ENCODE measurements at places on chromosomes 6 and 20. TPM values are rescaled to one million over a fixed set of nuclear protein-coding genes. Genes with fewer than 3 reads are reported as not detected.

NHLRC1 gene
- polyA plus RNA-seq, result 0.81 TPM

SLC16A10 gene
- polyA plus RNA-seq, result 2.2 TPM

DEF6 gene
- polyA plus RNA-seq, result 183 TPM

CCN6 gene
- 0.15 TPM for polyA plus RNA-seq

HFE gene
- 4.8 TPM for polyA plus RNA-seq

SEMG1 gene
- not detected for polyA plus RNA-seq

CRIP3 gene
- polyA plus RNA-seq, result not detected

CYP21A2 gene
- not detected for polyA plus RNA-seq

SIM1 gene
- not detected for polyA plus RNA-seq

ERVFRD-1 gene
- polyA plus RNA-seq, result 0.12 TPM

LAMP5 gene
- polyA plus RNA-seq, result not detected

PLEKHG1 gene
- polyA plus RNA-seq, result 1.9 TPM

KHDC1 gene
- 2.4 TPM for polyA plus RNA-seq

CLVS2 gene
- not detected for polyA plus RNA-seq

EPHA7 gene
- polyA plus RNA-seq, result not detected

SEL1L2 gene
- not detected for polyA plus RNA-seq

SLC25A27 gene
- polyA plus RNA-seq, result not detected

CTAGE9 gene
- not detected for polyA plus RNA-seq

TCF21 gene
- not detected for polyA plus RNA-seq

KCNQ2 gene
- polyA plus RNA-seq, result not detected

ASCC3 gene
- 26.8 TPM for polyA plus RNA-seq

MATN4 gene
- polyA plus RNA-seq, result not detected

FOXO3 gene
- polyA plus RNA-seq, result 31.1 TPM

TAGAP gene
- polyA plus RNA-seq, result 193 TPM

DSP gene
- 0.08 TPM for polyA plus RNA-seq

KDM1B gene
- polyA plus RNA-seq, result 0.84 TPM

CD83 gene
- polyA plus RNA-seq, result 3.2 TPM

TNFRSF21 gene
- 0.06 TPM for polyA plus RNA-seq

C6orf132 gene
- polyA plus RNA-seq, result not detected

GLP1R gene
- not detected for polyA plus RNA-seq

PDE7B gene
- 0.07 TPM for polyA plus RNA-seq

RSPH9 gene
- polyA plus RNA-seq, result 1.3 TPM

FRMD1 gene
- not detected for polyA plus RNA-seq

CLPSL1 gene
- not detected for polyA plus RNA-seq

WFDC12 gene
- not detected for polyA plus RNA-seq

RIN2 gene
- polyA plus RNA-seq, result not detected

SALL4 gene
- polyA plus RNA-seq, result not detected

PNPLA1 gene
- not detected for polyA plus RNA-seq

RIPOR3 gene
- 1.8 TPM for polyA plus RNA-seq

ISM1 gene
- 1.3 TPM for polyA plus RNA-seq

SYNDIG1 gene
- polyA plus RNA-seq, result not detected

CPXM1 gene
- not detected for polyA plus RNA-seq

NKAIN2 gene
- not detected for polyA plus RNA-seq

TMC2 gene
- polyA plus RNA-seq, result not detected

LY6G6D gene
- polyA plus RNA-seq, result not detected

RIPK1 gene
- 25.1 TPM for polyA plus RNA-seq

ENPP5 gene
- polyA plus RNA-seq, result 9.4 TPM

VSTM2L gene
- not detected for polyA plus RNA-seq

SLC13A3 gene
- not detected for polyA plus RNA-seq

SAMD5 gene
- polyA plus RNA-seq, result not detected

PKIB gene
- polyA plus RNA-seq, result 0.98 TPM

POM121L2 gene
- polyA plus RNA-seq, result not detected

KHDRBS2 gene
- polyA plus RNA-seq, result not detected

PERP gene
- 6.4 TPM for polyA plus RNA-seq
